ENCODE measurements at places on chromosomes 6 and 20.

DNA sequence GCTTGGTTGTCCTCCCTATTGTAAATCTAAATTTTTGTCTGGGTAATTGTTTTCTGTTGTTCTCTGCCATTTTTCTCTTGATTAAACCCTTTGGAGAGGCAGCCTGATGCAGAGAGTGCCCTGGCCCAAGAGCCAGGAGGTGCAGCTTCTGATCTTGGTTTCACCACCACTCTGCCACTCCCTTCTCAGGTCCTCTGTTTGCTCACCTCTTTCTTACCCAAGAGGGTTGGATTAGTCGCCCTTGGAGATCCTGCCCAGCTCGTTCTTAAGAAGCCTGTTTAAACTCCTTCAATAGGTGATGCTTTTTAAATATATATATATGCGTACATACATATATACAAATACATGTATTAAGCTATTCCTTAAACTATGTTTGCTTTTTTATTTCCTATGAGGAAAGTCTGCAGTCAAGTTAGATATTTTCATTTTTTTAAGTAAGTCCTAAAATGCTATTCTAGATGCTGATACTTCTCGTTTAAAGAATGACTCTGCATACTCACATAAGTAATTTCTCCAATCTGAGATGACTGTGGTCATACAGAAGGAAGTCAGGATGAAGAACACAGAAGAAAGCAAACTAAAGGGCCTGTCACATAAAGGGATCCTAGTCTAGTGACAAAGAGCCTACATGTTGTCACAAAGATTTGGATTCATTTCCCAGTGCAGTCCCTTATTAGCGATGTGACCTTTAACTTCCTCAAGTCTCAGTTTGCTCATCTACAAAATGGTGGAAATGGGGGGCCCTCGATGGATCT is 19.9 kb downstream of the TPD52L1 start:
- DNase-seq = no peak

- DNase-seq = no peak
These were observed 46.0 kb downstream of the STX7 start for GRCh38 chr6:132466952-132467351.

GRCh38 chr20:44018259-44018941 is 103.7 kb downstream of the TOX2 start:
- DNase-seq = no peak

DNA sequence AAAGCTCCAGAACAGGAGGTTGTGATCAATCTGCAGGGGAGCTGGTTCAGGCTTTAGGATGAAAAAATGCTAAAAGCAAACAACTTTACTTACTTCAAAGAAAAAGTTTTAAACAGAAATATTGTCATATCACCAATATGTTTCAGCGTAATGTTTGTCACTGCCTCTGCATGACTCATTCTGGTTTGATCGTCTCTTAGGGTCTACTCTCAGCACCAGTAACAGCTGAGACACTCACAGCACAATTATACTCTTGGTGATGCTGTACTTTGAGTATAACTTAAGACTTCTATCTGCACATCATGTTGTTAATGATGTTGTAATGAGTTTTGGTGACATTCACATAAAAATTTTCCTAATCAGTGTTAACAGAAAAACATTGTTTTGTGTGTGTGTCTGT is 665.4 kb downstream of the EPM2A start:
- no peak for DNase-seq

DNA sequence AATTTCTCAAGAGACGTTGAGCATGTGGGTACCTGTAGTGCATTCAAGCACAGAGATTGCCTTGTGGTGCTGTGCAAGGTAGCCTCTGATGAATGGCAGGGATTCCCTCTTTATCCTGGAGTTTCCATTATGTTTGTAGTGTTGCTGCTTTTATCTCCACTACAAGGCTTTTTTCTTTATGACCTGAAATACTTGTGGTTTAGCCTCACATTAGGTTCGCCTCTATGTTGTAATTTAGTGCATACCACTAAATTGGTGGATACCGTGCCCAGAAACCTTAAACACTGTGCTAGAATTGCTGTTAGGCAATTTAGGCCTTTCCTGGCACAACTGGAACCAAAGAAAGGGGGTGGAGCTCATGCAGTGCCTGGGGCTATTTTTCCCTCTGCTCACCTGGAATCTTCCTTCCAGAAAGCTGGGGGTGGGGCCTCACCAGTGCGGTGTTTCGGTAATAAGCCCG is 76.8 kb downstream of the NCOA7 start:
- no peak for DNase-seq

DNA sequence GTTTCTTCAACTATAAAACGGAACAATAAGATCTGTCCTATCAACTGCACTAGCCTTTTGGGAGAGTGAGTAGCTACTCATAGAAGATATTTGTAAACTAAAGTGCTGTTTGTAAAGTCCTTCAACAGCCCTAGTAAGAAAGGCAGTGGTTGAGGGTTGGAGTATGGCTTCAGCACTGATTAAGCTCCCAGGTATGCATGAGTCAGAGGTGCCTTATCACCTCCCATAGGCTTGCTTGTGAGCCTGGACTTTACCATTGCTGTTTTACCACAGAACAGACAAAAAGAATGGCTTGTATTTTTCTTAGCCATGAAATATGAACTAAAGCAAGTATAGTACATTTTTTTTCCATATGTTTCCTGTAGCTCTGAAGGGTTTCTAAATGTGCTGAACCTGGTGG is 44.1 kb downstream of the SAMD3 start:
- no peak for DNase-seq

GRCh38 chr6:6760002-6760401 is 171.5 kb downstream of the LY86 start:
- DNase-seq = no peak

GRCh38 chr20:22453244-22454080 is 130.9 kb downstream of the FOXA2 start:
- no peak for DNase-seq

DNA sequence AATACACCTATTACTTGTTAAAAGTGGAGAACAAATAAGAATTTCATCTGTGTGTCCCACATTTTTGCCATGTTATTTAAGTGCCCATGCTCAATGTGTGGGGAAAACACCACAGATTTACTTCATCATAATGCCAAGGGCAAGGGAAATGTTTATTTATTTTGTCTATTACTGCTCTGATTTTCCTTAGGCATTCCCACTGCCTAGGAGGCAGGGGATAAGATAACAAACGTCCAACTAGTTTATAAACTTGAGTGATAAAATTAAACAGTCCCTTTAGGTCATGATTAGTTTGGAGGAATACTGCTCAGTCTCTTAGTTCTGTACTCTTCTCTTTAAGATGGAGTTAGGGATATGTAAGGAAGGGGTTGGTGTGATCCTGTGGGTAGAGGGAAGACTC is 598.4 kb upstream of the MARCKS start:
- no peak for DNase-seq

DNA sequence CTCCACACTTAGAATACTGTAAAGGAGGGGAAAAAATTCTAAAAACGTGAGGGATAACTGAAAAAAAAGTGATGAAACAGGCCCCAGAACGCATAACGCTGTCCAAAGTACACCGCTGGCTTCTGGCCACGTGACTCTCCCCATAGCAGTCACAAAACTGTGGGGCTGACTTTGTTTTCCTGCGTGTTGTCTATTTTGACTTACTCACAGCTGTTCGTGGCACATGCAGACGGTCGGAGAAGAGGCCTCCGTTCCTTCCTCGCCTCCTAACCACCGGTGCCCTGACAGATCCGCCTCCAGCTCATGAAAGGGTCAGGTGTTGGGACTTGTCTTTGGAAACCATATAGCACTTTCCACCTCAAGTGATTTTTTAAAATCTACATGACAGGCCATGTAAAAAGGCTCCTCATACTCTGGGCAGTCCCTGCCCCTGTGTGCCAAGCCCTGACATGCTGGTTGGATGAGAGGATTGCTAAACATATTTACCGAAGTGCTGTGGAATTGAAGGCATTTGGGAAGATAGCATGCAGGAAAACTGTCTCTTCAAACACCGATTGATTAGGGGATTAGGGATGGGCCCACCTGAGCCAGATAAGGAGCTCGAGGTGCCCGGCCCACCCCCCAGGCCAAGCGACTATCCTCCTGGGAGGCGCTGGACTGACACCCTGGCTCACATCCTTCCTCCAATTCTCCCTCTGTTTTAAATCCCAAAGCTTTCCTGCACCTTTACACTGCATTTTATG is 54.8 kb downstream of the DACT2 start:
- no peak for DNase-seq

GRCh38 chr20:57621421-57622200 is 1.4 kb upstream of the ZBP1 start:
- no peak for DNase-seq

DNA sequence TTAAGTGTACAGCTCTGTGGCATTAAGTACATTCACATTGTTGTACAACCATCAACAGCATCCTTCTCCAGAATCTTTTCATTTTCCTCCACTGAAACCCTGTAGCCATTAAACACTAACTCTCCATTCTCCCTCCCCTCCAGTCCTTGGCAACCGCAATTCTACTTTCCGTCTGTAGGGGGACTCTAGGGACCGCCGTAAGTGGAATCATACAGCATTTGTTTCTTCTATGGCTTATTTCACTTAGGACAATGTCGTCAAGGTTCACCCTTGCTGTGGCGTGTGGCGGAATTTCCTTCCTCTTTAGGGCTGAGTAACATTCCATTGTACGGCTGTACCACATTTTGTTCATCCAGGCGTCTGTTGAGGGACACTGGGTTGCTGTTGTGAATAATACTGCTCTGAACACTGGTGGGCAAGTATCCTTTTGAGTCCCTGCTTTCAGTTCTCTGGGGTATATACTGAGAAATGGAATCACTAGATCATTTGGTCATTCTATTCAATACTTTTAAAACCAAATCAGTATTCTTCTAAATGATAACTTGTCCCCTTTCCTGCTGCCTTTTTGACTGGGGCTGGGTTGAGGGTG is 50.7 kb downstream of the PPP1R3G start:
- DNase-seq = no peak

DNA sequence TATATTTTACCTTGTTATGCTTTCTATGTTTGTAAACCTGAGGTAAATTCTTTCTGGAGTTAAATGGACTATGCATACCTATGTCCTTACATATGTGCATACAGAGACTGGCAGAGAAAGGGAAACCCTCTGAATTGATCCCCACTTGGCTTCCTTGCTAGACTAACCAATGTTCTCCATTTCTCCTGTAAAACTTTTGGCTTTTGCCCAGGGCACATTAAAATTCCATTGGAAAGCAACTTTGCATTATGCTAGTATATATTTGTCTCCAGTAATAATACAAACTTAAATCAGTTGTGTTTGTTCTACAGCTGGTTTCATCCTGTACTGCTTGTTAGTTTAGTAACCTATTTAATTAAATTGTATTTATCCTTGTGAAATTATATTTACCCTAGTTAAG is 646.0 kb upstream of the MARCKS start:
- DNase-seq = no peak

DNA sequence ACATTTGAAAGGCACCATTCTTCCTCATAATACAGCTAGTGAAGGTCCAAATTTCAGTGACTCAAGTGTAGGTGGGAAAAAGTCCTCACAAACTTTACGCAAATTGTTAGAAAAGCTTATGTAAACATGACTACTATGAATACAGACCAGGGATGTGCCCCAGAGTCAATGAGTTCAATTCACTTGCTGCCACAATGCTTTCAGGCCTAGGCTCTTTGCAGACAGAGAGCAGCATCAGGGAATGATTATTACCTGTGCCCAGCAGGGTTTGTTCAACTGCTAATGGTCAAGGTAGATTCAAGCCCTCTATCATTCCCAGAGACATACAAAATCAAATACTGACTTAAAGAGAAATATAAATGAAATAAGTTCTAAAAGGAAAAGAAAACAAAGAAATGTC is 84.0 kb downstream of the LAMA2 start:
- no peak for DNase-seq

DNA sequence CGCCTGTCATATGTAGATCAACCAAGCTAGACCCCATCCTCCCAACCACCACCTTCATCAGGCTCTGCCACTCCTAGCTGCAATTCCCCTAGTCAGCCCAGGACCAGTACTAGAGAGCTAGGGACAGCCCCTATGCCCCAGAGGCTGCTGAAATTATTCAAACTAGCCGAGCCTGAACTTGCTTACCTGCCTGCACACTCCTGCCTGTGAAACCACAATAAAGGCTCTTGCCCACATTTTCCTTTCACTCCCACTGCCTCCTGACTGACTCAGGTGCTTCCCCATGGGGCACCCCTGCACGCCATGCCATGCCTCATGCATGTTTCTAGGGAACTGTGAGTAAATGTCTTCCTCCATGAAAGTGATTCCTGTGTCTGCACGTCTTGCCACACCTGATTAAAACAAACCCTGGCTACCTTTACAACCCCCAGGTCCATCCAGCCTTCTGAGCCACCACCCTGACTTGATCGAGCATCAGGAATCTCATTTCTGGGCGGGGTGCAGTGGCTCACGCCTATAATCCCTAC is 66.5 kb upstream of the IER3 start:
- no peak for DNase-seq

GRCh38 chr6:5471044-5471443 is 209.7 kb downstream of the FARS2 start:
- DNase-seq = peak; percentile 44
